ENCODE measurements at places on chromosomes 7 and 10.

- DNase-seq: no peak
These were observed 242.4 kb downstream of the KIAA1217 start for GRCh38 chr10:24451325-24451820.

- DNase-seq: no peak
These were observed 25.4 kb upstream of the NPVF start for GRCh38 chr7:25253714-25254113.

- DNase-seq: no peak
These were observed 62.0 kb downstream of the GNAT3 start for GRCh38 chr7:80449836-80450235.

- no peak for DNase-seq
These were observed 58.3 kb upstream of the EGFR start for GRCh38 chr7:54960517-54960916.
